ENCODE measurements at places on chromosomes 5 and 9. TPM values are rescaled to one million over a fixed set of nuclear protein-coding genes. Genes with fewer than 3 reads are reported as not detected.

Gene EPB41L4A
- 4.8 TPM for total RNA-seq

Gene ZNF782
- total RNA-seq = 4.0 TPM

Gene PCDHB13
- total RNA-seq = under 0.01 TPM

Gene LTC4S
- total RNA-seq = not detected

Gene POLE3
- 52.6 TPM for total RNA-seq

Gene RNF180
- 0.37 TPM for total RNA-seq

Gene TEX48
- not detected for total RNA-seq

Gene AP3S1
- total RNA-seq = 129 TPM

Gene GPX8
- total RNA-seq = 85.6 TPM

Gene CEL
- total RNA-seq = 0.20 TPM

Gene PRDM9
- not detected for total RNA-seq

Gene KIF12
- total RNA-seq = not detected

Gene DELE1
- 45.9 TPM for total RNA-seq

Gene MCC
- total RNA-seq = 29.1 TPM

Gene UBTD2
- 16.6 TPM for total RNA-seq

Gene PCDHGA7
- total RNA-seq = 1.8 TPM

Gene CYSRT1
- 0.37 TPM for total RNA-seq

Gene OSMR
- 108 TPM for total RNA-seq

Gene PROB1
- total RNA-seq = 0.73 TPM

Gene S1PR3
- 92.2 TPM for total RNA-seq

Gene ZFP37
- total RNA-seq = 0.73 TPM

Gene GALNT12
- 19.8 TPM for total RNA-seq

Gene TRMT10B
- total RNA-seq = 2.0 TPM

Data from subcutaneous preadipocyte (primary cell).